ENCODE measurements at places on chromosomes 1 and 21.

DNA sequence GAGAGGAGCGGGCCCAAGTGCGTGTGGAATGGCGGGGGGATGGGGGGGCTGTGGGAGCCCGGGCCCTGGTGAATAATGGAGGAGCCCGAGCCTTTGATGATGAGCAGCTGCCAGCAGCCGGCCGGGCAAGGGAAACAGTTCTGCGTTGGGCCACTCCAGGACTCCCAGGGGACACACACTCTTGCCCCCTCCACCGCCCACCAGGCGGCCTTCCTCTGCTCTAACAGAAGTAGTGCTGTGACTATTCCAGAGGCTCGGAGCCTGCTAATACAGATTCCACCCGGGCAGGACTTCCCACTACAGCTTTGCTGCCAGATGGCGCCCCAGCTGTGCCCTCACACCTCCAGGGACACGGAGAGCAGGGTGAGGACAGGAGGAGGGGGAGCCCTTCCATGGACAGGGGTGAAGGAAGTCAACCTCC is 48.2 kb upstream of the LRP8 start:
- no peak for DNase-seq

DNA sequence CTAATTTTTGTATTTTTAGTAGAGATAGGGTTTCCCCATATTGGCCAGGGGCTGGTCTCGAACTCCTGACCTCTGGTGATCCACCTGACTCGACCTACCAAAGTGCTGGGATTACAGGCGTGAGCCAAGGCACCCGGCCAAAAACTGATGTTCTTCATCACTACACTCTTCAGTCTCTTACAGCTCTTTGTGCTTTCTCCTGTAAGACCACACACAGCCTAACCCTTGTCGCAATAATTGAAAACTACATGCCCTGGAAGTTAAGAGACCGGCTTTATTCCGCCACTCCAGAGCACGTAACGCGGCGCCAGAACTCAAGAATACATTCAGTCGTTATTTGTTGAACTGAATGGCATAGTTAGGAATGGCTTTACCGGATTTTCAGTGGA is 552 bp downstream of the GPATCH4 start:
- no peak for DNase-seq

- no peak for DNase-seq
These were observed 5.5 kb upstream of the AGTRAP start for GRCh38 chr1:11730429-11730891.

DNA sequence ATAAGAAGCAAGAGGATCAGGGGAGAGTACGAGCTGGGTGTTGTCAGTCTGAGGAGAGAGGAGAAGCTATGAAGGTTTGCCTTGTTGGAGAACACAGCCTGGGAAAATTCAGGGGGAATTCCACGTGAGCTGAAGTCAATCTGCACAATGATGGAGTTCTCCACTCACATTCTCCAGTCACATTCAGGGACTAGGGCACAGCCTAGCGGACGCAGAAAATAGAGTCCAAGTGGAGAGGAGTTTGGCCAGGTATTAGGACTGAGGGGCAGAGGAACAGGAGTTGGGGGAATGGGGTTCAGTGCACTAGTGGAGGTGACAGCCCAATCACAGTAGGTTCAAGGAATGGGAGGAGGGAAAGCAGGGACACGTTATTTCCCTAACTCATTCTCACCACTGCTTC is 124.0 kb downstream of the KCNH1 start:
- DNase-seq: no peak

GRCh38 chr1:20405893-20406604 is 80.0 kb downstream of the CAMK2N1 start:
- DNase-seq: no peak

DNA sequence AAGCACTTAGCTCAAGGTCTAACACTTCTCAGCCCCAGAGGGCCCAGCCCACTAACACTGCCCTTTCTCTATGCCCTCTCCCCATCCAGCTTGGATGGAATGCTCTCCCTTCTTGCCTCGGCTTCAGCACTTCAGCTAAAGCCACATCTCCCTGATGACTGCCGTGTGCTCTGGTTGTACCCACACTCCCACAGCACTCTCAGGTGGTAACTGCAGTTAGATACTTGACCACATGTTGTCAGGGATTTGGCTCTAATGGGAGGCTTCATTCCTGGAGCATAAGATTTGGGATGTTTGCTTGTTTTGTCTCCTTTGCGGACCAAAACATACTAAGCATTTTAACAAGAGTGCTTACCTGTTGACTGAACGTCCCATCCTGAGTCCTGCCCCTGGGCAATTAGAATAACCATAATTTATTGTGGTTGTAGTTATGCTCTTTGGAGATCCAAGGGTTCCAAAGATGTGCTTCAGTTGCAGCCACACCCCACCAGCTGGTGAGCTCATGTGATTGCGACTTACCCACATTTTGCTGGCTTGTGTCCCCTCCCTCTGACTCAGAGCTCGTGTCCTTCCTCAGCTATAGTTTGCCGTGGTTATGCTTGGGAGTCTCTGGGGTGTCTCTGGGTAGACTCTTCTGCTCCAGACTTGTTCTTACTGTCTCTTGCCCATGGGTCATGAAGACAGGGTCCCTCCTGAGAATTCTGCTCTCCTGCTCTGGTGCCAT is 7.7 kb upstream of the SLC26A9 start:
- DNase-seq: no peak

DNA sequence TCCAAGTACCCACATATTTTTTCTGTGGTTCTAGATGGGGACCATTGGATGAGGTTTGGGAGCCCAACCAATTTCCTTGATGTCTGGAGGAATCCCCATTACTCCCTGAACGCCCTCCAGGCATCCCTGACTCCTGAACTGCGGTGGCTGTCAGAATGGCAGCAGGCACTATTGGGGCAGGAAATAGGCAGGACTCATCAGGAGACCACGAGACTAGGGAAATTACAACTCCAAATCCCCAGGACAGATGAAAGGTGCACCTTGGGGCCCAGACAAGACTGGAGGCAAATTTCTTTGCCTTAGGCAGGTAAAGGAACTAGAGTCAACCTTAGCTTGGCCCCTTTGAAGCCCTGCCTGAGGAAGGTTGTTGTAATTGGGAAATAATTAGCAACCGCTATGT is 1.1 kb downstream of the CGN start:
- DNase-seq: no peak

GRCh38 chr1:221316491-221317056 is 425.3 kb downstream of the DUSP10 start:
- DNase-seq: no peak

- DNase-seq: no peak
These were observed 21.3 kb downstream of the VAV3 start for GRCh38 chr1:107943694-107944093.

- no peak for DNase-seq
These were observed 827 bp downstream of the PRKCZ start for GRCh38 chr1:2050793-2051682.

- no peak for DNase-seq
These were observed 6.9 kb downstream of the SMYD2 start for GRCh38 chr1:214287884-214288283.

DNA sequence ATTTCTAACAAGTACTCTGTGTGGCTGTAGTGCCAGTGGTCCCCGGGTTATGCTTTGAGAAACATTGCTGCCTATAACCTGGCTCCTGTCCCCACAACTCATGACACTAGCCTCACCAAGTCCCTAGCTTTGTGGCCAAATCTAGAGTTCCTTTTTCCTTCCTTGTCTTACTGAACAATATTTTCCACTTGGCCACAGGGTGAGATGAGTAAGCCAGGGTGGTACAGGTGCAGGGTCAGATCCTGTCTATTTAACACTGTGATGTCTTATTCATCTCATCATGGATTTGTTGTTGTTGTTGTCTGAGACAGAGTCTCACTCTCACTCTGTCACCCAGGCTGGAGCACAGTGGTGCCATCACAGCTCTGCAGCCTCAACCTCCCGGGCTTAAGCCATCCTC is 18.6 kb downstream of the ARMH1 start:
- DNase-seq: no peak

GRCh38 chr1:13487143-13487868 is 26.5 kb downstream of the LRRC38 start:
- no peak for DNase-seq

DNA sequence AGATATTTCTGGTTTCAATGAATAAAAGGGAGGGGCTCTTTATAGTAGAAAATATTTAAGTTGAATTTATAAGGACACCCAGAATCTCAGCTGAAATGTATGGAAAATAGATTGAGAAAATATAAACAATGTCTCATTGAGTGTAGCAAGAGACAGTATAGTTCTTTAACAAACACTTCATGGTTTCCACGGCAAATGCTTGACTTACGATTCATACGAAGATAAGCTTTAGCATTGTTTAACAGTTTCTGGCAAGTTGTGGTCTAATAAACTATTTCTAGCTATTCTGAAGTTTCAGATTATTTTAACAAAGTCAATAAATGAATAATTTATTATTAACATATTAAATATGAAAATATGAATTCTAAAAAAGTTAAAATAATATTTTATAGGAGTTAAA is 1419.4 kb downstream of the KCNT2 start:
- DNase-seq: no peak

DNA sequence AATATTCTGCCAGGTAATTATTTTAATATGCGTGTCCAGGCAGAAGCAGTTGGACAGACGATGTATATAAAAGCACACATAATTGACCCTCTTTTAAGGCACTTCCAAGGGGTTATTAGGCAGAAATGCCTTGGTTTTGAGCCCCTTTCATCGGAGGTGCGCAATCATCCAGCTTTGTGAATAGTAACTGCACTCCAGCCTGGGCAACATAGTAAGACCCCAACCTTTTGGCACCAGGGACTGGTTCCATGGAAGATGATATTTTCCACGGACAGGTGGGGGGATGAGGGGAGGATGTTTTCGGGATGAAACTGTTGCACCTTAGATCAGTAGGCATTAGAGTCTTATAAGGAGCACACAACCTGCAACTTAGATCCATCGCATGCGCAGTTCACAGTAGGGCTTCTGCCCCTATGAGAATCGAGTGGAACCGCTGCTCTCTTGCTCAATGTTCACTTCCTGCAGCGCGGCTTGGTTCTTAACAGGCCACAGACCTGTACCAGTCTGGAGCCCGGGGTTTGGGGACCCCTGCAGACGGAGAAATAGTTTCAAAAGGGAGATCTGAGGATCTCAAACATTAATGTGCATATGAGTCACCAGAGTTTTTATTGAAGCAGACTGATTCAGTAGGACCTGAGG is 1.8 kb upstream of the MCOLN2 start:
- DNase-seq: no peak

- no peak for DNase-seq
These were observed 3.0 kb upstream of the RGS8 start for GRCh38 chr1:182687361-182687760.

DNA sequence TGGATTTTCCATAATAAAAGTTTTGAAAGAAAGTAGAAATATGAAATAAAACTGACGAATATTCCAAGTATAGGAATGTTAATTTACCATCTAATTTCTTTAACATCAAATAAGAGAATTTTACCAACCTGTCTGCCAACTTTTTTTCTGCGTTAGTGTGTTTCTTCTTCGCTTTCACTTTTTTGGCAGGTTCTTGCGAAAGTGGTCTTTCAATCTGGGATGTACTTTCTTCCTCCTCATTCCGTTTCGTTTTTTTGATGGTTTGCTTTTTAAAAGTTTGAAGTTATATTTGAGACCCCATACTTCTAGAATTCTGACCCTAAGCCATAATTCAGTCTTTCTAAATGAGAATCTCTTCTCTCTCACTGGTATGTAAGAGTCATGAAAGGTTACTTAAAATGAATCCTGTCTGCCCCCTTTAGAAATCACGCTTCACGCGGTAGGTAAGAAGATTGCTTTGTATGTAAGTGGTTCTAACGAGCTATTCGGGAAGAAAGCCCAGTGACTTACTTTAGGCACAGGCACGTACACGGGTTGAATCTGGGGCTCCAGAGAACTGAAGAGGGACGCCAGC is 580 bp downstream of the RBM34 start:
- DNase-seq: no peak

- DNase-seq: no peak
These were observed 82.1 kb downstream of the MT1HL1 start for GRCh38 chr1:236922190-236922589.

- DNase-seq: no peak
These were observed 84.9 kb upstream of the ARHGEF16 start for GRCh38 chr1:3369446-3370076.

DNA sequence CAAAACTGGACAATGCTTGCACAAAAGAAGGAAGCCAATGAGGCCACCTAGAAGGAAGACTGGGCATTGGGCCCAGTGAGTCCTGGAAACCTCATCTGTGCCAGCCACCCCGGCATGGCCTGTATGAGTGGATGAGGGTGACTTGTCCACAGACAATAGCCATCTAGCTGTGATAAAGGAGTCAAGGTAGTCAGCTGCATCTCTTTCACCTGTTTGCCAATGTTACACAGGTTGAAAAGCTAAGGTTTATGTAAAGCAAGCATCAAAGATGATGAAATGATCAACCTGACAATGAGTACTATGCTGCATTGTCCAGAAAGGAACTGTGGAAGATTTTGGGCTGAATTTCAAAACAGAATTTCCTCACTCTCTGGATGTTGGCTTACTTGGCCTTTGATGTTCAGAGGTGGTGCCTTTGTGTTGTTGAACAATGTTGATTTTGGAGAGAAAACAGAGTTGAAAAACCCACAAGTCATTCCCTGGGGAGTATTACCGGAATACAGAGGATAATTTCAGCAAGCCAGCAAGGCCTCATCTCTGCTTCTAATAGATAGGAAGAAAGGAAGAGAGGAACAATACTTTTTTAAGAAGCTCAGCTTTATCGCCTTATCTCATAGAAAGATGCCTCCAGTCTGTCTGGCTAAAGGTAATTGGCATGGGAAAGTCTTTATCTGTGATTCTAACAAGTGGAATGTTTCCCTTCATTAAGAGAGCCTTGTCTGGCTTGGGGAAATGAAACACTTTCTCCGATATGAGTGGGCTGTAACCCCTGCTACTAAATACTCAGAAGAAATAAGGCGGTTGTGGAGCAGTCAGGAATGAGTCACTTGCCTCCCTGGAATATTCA is 11.4 kb upstream of the SELE start:
- DNase-seq: no peak

- DNase-seq: no peak
These were observed 179.9 kb upstream of the ZNF644 start for GRCh38 chr1:91201694-91202093.

DNA sequence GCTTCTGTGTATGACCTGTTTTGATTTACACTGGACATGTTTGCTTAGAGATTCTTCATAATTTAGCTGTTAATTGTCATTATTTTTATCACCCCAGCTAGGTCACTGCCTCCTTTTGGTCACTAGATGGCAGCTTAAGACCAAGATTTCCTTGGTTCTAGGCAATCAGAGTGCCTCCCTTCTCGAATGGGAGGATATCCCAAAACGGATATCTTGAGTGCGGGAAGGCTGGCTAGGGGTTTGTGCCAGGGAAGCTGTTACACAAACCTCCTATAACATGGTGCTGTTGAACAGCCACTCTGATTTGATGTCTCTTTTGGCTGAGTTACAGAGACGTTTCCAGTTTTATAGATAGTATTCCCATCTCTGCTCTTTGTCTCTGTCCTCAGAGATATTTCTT is 283.5 kb downstream of the S1PR1 start:
- no peak for DNase-seq

DNA sequence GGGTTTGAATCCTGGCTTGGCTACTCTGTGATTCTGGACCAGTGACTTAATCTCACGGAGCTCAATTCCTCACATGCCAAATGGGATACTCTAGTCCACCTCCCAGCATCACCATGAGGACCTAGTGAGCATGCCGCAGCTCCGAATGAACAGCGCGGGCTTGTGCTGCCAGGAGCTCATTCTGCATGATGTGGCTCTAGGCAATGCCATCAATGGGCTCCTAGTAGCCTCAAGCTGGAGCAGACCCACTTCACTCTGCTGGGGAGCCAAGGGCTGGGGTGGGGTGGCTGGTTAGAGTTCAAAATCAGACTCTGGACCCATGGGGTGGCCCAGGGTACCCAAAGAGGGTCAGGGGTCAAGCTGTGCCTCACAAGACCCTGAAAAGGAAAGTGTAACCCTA is 41.5 kb downstream of the CDK18 start:
- DNase-seq: no peak
